NCI-H2081 (cell line): ENCODE measurements at places on chromosomes 5 and 9.
A peak's percentile ranks its signal among the peaks of the same experiment; 100 is the strongest.

GRCh38 chr5:79070350-79070667 is 742 bp downstream of the BHMT2 start:
- DNase-seq, result no peak

DNA sequence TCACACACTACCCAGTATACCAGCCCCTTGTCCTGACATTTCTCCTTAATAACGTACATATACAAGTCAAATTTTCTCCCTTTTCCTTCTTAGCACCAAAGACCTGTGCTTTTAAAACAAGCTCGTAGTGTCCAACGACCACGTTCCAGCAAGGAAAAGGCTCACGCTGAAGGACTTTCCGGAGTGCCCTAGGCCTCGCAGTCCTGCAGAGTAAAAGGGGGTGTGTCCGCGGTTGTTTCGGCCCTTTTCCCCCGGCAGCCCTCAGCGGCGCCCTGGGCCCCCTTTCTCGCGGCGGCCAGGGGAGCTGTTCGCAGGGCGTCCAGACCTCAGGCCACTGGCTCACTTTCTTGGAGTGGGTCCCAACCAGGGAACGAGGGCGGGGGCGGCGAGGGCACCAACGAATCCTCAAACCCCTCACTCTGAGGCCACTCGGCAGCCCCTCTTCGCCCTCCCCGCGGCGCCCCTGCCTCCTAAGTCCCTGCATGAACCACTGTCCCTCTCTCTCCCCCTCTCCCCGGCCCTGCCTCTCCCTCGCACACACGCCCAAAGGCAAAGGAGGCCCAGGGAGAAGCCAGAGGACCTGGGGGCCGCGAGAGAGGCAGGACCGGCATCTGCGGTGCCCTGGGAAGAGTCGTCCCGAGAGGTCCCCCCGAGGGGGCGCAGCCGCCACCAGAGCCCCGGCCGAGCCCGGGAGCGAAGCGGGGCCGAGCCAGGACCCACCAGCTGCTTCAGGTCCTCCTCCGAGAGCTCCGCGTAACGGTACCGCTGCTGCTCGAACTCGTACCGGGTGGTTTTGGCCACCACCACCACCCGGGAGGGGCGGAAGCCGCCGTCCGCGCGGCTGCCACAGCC is 720 bp downstream of the NADK2 start:
- peak; percentile 22 for DNase-seq

GRCh38 chr5:39161578-39161977 is 57.8 kb downstream of the FYB1 start:
- DNase-seq, result no peak

GRCh38 chr5:66633754-66634153 is 37.6 kb downstream of the MAST4 start:
- peak; percentile 6 for DNase-seq

DNA sequence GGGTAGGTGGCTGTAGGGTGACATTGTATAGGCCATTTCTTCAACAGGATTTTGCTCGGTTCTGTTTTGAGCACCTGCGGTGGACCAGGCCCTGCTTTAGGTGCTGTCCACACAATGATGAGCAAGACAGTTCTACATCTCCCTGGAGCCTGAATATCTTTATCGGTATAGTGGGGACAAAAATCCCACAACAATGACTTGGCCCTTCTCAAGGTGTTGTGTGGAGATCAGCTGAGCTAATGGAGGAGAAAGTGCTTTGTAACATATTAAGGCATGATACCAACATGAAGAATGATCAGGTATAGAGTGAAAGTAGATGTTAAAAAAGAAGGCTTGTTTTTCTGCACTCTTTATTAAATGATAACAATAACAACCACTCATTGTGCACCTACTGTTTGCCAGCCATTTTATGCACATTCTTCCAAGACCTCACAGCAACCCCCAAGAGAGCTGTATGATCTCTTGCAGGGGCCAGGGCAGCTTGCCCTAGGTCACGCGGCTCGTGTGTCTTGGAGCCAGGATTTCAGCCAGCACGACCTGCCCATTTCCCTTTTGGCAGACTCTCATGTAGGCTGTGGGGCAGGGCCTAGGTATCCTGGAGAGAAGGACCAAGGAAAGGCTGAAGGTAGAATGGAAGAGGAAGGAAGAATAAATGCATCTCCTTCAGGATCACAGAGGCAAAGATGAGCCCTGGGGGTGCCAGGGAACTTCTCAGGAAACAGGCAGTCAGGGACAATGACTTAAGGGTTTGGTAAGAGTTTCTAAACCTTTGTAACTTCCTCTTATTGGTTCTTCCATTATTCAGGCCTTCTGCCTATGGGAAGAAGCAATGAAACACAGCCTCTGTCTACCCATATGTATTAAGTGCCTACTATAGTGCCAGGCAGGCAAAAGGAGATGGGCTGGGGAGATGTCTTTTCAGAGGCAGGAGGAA is 50.0 kb upstream of the PPARGC1B start:
- no peak for DNase-seq

DNA sequence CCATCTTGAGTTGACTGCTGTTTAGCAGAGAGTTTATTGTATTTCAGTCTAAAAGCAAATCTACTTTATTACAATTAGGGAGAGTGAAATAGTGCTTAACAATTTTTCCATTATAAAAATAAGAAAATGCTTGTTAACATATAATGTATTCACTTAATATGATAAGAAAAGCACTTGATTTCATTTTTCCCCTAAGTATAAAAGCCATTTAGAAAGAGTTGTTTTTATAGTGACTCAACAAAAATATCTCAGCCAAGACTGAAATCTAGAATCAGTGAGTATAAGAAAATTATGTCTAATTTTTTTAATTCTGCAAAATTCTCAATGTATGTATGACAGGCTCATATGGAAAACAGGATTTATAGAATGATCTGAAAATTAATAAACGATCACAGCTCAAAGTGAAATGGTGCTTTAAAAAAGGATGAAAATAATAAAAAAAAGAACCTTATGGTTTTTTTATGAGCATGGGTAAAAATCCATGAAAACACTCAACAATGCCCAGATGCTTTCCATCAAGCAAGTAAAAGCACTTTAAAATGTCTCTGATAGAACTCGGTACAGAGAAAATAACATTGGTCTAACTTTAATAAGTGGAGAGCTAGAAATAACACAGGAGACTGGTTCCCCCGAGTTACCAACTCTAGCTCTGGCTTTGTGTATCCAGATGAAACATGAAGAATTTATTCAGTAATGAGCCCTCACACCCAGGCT is 1057.8 kb upstream of the WWC1 start:
- DNase-seq, result no peak

DNA sequence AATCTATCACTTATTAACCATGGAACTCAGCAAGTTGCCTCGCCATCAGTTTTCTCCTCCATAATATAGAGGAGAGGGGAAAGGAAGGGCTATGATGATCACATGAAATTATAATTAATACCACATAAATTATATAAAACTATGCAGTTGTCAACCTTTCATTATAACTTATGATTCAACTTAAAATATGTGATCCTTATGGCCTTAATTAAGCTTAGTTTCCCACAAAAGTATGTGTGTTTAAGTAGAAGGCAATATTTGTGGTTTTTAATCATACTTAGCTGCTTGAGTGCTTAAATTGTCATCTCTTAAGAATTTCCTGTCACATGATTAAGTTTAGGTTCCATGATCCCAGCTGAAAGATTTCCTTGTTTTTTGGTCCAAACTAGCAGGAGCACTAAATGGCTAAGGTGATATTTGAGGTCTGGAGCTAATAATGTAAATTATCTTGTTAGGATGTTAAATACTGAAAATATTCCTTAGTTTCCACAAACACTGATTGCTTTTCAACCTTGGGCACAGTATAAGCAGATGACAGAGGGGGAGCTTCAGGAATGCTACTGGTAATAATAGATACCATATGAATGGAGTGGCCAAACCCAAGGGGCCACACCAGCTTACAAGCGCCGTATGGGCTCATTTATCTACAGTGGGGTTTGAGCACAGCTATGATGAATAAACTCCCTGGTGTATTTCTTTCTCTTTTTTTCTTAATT is 26.4 kb upstream of the F2R start:
- no peak for DNase-seq

- DNase-seq, result no peak
Measured at GRCh38 chr5:115028557-115028956, 141.2 kb downstream of the TRIM36 start.

GRCh38 chr9:89739511-89739910 is 134.7 kb downstream of the GADD45G start:
- DNase-seq, result no peak

DNA sequence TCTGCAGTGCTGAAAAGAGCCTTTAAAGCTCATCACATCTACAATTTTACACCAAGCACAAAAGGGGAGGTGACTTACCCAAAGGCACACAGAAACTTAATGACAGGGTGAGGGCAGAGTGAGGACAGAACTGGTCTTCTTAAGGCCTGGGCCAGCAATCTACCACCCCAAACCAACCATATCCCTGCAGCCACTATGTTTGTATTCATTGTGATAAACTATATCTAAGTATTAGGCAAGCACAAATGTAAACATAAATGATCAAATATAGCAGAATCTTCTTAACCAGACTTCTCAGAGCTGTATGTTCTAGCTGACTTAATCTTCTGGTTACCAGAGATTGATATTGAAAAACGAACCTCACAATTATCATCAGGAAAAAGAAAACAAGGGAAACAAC is 47.9 kb upstream of the RNF38 start:
- DNase-seq, result no peak

GRCh38 chr5:66661149-66661548 is 65.0 kb downstream of the MAST4 start:
- no peak for DNase-seq

- no peak for DNase-seq
Measured at GRCh38 chr5:36180556-36181350, 28.8 kb downstream of the SKP2 start.

GRCh38 chr5:10321882-10322281 is 14.2 kb upstream of the CMBL start:
- DNase-seq, result no peak

- DNase-seq, result peak; percentile 46
Measured at GRCh38 chr9:7456377-7456776, 343.2 kb downstream of the DMAC1 start.

- no peak for DNase-seq
Measured at GRCh38 chr9:90846770-90847419, 45.3 kb downstream of the SYK start.

DNA sequence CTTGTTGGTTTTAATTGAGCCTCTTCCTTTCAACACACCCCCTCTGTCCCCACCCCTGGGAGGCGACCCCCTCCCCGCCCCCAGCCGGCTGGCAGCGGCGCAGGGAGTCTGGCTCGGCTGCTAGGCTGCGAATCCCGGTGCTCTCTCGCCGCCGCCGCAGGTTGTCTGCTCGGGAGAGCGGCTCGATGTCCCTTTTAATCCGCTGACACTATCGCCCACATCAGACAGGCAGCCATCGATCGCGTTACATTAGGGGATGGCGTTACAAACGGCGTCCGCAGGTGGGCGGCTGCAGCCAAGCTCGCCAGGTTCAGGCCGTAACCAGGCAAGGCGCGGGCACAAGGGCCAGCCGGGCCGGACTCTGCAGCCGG is 1.3 kb downstream of the NR2F1-AS1 start:
- DNase-seq, result peak; percentile 50
